ENCODE measurements at places on chromosomes 11 and 22.

- DNase-seq = no peak
Measured at GRCh38 chr22:38218661-38219622, 17.1 kb downstream of the MAFF start.

GRCh38 chr22:46737105-46737975, 712 bp downstream of the CERK start:
- peak; percentile 63 for DNase-seq

DNA sequence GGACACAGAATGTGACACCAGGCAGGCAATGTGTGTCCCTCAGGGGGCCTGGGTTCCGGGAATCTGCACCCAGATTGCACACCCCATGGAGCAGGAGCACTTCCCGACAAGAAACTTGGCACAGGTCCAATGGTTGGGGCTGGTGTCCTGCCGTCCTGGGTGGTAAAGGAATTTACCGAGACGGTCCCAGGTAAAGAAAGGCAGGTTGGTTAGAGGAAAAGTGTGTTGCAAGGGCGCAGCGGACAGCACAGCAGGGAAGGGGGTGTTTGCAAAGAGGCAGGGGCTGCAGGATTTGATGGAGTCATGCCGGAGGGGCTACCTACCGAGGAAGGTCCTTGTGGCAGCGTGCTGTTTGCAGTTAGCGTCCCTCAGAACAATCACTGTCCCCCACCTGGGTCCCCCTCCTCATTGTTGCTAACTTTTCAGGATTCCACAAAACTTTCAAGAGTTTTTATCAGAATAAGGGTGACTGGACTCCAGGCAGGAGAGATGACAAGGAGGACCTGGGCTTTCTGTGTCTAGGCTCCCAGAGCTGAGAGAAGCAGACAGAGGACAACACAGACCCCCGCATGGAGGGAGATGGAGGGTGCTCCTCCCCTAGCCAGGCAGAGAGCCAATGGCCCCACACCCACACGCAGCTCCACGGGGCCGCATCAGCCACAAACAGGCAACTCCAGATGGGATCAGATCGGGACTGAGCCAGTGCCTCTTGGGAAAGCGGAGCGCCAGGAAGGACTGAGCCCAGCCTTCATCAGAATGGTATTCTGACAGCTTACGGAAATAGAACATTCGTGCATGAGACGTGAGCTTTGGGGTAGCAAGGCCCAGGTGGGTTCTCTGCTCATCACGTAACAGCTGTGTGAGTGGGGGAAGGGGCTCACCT, 1423.9 kb downstream of the BRD1 start:
- DNase-seq = no peak

- DNase-seq = no peak
Measured at GRCh38 chr11:106840947-106841346, 177.3 kb downstream of the GUCY1A2 start.

DNA sequence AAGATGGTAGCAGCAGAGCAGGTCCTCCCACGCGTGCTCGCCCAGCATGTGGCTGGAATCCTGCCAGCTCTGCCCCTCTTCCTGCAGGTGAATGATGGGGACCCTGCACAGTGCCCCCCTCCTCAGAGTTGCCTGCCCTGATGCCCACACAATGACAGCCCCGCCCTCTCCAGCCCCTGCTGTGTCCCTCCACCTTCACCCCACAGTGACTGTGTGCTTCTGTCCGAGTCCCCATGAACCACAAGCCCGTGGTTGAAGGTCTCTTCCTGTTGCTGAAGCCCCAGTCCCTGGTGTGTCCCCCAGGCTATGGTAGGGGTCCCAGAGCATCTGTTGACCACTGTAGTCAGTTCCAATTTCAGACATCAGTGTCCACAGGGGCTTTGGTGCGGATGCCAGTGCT, 71.0 kb downstream of the BRD1 start:
- DNase-seq = no peak

GRCh38 chr11:72041364-72042063, 38.8 kb downstream of the NUMA1 start:
- no peak for DNase-seq

DNA sequence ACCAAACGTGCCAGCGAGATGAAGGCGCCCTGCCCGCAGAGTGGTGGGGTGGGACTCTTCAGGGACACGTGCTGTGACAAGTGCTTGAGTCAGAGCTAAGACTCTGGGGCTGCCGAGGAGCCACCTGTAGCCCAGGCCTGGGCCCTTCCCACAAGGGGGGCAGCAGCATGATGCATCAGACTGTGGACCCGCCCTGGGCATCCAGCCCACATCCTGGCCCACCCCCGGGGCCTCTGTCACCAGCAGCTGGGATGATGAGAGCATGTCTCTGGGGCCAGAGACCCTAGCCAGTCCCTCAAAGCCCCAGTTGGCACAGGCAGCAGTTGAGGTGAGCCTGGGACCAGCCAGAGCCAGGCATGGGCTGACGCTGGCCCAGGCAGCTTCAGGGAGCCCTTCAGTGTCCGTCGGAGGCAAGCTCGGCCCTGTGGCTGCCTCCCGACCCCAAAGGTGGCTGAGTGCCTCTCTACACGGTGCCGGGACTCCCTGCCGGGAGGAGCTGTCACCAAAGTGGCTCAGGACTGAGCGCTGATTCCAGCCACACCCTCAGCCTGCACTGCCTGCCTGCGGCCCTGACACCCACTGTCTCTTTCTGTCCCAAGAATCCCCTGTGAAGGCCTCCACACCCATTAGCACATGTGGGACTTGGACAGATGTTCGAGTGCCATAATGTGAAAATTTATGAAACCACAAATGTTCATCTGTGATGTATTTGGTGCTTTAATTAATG, 41.3 kb downstream of the CDKN1C start:
- DNase-seq = no peak

GRCh38 chr11:5500393-5500801, 9.4 kb downstream of the UBQLN3 start:
- DNase-seq = no peak

DNA sequence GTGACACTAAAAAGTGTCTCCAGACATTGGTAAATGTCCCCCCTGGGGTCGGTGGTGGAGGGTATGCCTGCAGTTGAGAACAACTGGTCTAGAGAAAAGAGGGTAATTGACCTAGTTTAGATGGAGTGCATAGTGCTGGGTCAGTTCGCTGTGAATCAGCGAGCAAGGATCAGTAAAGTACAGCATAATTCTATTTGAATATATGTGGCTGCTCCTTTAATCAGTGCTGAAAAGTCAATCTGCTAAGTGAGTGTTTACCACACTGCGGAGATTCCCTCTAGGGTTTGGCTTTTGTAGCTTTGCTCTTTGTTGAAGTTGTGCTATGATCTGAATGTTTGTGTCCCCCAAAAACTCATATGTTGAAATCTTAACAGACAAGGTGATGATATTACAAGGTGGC, 15.0 kb downstream of the CAVIN3 start:
- DNase-seq = no peak

DNA sequence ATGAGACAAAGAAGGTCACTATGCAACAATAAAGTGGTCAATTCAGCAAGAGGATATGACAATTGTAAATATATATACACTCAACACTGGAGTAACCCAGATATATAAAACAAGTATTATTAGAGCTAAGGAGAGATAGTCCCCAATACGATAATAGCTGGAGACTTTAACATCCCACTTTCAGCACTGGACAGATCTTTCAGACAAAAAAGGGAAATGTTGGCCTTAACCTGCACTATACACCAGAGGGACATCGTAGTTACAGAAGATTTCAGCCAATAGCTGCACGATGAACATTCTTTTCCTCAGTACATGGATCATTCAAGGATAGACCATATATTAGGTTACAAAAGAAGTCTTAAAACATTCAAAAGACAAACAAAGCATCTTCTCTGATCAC, 29.9 kb downstream of the PIWIL3 start:
- no peak for DNase-seq

DNA sequence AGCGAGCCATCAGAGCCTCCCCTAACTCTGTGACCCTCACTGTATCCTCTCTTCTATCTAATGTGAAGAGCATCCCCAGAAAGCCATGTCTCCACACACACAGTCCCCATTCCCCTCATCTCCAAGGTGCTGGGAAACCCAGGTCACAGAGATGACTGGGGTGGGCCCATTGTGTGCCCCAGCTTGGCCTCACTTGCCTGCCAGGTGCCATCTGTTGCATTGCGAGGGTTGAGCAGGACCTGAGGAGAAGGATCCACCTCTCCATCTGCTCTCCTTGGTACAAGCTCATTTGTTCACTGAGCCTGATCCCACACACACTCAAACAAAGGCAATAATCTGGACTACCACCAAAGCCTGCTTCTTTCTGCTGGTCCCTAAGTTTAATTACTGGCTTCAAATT, 118.8 kb downstream of the SPATA19 start:
- no peak for DNase-seq

Data from T-helper 2 cell (primary cell).